ENCODE measurements at places on chromosomes 11 and 22.

DNA sequence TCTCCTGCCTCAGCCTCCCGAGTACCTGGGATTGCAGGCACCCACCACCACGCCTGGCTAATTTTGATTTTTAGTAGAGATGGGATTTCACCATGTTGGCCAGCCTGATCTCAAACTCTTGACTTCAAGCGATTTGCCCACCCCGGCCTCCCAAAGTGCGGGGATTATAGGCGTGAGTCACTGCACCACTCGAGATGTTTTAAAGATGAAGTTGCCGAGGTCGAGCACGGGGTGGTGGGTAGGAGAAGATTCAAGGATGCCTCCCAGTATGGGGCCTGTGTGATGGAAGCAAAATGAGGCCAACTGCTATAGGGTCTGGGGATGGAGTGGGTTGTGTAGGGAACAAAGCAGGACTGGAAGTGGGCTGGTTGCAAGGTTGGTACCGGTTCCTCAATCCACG lies 245.2 kb downstream of the MN1 start:
- no peak for DNase-seq

GRCh38 chr11:75238595-75239440 lies 1.8 kb upstream of the TPBGL start:
- no peak for DNase-seq

DNA sequence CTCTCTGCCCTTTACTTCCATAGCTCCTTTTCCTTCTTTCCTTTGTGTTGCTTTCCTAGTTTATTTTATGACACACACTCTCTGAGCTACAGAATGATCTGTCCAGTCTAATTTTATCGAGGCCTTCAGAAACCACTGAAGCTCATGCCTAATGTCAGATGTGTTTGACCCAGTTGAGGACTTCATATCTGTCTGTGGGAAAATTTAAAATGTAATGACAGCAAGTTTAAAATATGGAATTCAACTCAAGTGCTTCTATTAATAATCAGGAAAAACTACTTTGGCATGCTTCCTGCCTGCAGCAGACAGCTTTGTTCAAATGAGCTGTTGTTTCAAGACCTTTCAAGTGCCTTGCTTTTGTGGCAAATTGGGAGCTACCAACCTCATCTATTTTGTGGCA lies 261.8 kb upstream of the MTNR1B start:
- DNase-seq = no peak

DNA sequence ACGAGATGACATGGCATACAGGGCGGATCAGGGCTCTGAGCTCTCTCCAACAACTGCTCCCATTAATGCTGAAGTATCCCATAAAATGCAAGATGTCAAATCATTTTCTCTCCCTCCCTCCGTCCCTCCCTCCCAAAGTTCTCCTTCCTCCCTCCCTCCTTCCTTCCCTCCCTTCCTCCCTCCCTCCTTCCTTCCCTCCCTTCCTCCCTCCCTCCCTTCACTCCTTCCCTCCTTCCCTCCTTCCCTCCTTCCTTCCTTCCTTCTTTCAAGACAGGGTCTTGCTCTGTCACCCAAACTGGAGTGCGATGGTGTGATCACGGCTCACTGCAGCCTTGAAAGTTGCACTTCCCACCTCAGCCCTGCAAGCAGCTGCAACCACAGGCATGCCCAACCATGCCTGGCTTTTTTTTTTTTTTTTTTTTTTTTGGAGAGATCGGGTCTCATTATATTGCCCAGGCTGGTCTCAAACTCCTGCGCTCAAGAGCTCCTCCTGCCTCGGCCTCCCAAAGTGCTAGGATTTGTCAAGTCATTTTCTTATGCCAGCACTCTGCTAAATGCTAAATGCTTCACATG lies 38.2 kb downstream of the TXN2 start:
- peak; percentile 32 for DNase-seq

DNA sequence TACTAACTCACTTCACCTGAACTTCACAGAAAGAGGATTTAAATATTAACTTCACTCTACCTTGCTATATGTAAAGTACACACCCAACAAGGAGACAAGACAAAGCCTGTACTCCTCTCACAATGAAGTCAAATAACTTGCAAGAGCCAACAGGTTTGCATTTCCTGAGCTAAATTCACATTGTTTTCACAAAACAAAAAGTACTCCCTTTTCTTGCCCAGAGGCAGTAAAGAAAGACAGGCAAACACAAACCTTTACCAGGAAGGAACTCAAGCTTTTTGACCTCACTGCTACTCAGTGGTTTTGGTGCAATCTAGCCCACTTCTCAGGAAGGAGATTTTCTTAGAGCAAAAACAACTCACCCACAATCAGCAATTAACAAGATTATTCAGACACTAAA lies 15.7 kb downstream of the USP28 start:
- no peak for DNase-seq

- DNase-seq = no peak
Measured at GRCh38 chr11:96331699-96332116, 11.3 kb downstream of the MAML2 start.

DNA sequence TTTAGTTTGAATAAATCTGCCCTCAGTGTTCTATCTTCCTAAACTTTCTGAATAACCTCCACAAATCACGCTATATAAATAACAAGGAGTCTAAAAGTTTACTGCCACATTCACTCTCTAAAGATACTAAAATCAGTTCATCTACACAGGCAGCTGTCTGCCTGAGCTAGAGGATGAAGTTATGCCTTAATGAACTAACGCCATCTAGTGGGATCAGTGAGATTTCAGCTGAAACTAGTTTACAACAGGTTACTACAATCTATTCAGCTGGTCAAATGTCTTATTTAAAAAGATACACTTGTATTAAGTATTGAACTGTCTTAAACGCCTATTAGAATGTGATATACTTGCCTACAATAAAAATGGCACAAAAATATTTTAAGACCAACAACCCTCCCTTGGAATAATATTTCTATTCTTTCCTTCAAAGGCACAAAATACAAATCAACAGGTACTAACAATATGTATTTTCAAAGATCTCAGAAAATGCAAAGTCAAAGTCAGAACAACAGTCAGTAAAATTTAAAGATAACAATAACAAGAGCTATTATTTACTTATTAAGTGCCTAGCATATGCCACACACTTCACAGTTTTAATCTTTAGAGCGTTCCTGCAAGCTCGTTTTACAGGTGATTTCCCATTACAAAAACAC lies 84.1 kb downstream of the LARGE2 start:
- peak; percentile 64 for DNase-seq

- DNase-seq = no peak
Measured at GRCh38 chr11:45650166-45651095, 15.0 kb downstream of the CHST1 start.
